ENCODE measurements at places on chromosomes 5 and 9.

DNA sequence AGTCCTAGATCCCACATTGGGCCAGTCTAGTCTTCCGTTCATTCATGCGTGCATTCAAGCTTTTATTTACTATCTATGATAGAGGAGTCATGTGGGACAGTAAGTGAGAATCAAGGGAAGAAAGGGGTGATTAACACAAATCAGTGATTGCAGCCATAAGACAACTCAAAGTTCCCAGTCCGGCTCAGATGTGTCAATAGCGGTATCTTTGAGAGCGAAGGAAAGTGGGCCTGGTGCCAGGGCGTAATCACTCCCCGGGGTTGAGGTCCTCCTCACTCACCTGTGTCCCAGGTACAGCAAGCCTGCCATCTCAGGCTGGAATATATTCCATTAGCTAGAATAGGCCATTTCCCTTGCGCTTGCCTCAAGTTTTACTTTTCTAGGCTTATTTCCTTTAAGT lies 196.3 kb downstream of the ATP10B start:
- DNase-seq: no peak

GRCh38 chr5:91200692-91201091 lies 182.4 kb downstream of the ARRDC3 start:
- DNase-seq: no peak

DNA sequence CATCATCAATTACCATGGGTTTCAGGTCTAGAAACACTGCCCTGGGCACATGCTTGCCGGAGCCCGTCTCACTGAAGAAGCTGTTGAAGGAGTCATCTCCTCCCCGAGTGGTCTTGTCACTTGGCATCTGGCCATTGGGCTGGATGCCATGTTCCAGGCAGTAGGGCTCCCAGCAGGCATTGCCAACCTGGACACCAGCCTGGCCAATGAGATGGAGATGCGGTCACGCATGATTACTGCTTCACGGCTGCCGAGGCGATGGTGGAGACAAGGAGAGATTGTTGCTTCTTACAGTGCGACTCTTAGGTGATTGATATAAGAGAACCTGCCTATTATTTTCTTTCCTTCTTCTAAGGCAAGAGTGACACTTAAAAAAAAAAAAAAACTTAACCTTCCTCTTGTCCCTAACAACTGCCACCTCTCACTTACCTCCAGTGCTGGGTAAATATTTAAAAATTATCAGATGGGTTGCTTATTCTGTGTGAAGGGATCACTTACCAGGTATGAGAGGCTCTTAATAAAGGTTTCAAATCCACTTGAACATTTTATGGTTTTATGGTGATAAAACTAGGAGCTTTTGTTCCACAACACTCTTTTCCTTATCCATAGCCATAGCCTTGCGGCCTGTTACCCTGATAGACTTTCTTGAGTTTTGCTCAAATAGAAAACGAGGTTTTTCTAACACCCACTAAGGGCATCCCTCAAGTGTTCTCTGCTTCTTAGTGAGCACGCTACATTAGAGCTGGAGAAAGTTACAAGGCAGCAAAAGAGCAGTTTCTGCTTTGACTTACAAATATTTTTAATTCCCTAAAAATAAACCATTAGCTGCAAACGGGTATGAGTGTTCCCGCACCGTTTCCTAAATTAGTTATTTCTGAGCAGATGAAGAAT lies 41.2 kb downstream of the NIM1K start:
- DNase-seq: no peak

DNA sequence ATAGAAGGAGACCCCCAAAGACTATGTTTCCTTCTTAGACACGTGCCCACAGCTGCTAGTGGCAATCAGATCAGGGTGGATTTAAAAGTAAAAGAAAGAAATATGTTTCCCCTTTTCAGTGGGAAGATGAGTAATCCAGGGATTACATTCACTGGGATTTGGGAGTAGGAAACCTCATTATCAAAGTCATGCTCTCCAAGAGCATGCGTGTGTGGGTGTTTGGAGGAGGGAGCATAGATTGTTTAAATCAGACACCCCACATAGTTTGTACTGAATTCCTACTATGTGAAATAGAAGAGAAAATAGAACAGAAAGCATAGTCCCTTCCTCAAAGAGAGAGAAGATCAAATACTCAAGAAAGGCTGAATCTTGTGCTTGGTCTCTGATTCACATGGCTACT lies 65.5 kb upstream of the TBCA start:
- no peak for DNase-seq

DNA sequence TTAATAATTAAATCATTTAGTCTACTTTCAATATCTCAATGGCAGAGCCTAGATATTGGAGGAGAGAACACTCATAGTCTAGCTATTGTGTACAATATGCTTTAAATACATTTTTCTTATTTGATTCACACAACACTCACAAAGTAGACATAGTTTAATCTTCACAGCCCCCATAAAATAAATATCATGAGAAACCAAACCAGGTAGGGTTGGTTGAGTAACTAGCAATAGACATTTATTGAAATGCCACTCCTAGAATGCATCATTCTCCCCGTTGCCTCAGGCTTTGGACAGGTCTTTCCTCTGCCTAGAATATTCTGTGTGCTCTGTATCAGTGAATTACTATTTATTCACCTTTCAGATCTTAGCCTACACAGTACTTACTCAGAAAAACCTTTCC lies 141.9 kb downstream of the CEMIP2 start:
- DNase-seq: no peak

DNA sequence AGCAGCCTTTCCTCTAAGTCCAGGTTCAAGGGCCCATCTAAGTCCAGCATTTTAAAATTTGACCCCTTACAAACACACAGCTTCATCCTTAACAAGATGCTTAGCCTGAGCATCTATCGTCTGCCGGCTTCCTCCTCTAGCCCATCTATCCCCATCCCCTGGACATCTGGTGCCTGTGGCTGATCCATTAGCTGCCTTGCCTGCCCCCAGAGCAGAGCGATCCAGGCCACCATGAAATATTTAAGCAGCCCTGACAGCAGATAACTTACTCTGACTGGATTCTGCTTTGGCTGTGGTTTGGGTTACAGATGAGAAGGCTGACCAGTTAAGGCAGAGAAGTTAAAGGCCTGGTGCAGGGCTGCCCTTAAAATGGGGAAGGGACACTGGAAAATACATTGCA lies 30.9 kb upstream of the CPEB4 start:
- DNase-seq: no peak
